ENCODE measurements at places on chromosomes 11 and 22.

- no peak for DNase-seq
Measured at GRCh38 chr22:37677493-37677974, 2.1 kb downstream of the LGALS1 start.

DNA sequence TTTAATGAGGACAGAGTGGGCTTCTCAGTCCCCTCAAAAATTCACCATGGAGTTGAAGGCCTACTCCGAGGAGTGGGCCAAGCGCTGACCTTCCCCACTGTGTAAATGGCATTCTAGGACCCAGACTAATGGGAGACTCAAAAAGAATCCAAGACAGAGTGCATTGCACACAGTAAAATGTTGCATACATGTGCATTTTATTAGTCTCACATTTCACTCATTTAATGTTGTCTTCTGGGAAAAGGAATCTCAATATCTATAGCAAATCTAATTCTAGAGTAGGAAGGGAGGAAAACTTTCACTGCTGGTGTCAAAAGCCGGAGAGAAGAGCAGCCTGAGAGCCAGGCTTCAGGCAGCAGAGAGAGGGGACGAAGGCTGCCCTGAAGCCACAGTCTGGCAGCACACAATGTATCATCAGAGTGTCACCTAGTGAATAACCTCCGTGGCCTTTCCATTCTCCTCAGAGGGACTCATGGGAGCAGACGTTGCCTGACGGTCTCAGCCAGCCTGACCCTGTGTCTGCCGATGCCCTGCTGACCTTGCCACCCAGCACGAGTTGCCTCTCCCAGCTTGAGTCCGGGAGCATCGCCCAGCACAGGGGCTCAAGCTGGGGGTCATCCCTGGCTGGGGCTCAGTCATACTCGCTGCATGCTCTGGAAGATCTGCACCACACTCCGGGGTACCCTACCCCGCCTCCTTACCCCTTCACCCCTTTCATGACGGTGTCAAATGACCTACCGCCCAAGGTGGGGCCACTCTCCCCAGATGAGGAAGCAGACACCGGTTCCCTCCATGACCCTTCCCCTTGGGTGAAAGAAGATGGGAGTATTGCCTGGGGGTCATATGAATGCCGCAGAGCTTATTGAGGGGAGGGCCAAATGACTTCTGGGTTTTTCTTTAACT, 12.9 kb upstream of the POU2AF3 start:
- no peak for DNase-seq

DNA sequence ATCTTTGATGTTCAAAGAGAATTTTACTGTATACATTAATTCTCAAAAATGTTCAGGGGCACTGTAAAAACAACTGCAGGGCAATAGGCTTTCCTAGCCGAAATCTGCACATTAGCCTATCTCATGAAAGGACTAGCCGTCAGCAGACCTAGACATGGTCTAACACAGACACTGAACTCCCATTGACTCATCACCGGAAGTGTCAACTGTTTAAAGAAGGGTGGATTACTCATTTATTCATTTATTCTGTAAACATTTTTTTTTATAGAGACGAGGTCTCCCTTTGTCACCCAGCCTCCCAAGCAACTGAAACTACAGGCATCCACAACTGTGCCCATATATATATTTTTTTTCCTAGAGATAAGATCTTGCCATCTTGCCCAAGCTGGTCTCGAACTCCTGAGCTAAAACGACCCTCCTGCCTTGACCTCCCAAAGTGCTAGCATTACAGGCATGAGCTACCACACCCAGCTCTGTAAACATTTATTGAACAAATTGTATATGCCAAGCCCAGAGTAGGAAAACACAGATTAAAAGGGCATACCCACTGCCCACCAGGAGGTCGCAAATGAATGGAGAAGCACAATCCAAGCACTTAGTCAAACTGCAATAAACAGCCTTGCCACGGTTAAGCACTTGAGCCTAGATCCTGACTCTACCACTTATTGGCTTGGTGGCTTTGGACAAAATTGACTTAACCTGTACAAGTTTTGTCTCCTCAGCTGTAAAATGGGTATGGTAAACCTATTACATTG, 26.6 kb downstream of the RAB30 start:
- DNase-seq = no peak

DNA sequence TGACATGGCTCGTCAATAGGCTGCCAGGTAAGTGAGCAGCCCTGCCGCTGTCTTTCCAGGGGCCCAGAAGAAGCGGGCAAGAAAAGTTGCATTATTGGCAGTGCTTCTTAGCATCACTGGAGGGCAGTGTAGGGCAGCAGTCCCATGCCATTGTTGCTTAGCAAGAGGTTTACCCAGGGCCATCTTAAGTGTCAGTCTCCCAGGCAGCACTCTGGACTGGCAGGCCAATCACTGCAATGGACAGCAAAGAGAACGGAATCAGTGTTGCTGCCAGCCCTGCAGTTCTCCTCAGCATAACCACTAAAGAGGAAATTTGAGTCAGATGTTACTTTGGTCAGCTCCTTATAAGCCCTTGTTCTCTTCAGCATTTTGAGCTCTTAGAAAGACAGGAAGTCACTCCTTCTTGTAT, 13.4 kb upstream of the GRK2 start:
- no peak for DNase-seq

DNA sequence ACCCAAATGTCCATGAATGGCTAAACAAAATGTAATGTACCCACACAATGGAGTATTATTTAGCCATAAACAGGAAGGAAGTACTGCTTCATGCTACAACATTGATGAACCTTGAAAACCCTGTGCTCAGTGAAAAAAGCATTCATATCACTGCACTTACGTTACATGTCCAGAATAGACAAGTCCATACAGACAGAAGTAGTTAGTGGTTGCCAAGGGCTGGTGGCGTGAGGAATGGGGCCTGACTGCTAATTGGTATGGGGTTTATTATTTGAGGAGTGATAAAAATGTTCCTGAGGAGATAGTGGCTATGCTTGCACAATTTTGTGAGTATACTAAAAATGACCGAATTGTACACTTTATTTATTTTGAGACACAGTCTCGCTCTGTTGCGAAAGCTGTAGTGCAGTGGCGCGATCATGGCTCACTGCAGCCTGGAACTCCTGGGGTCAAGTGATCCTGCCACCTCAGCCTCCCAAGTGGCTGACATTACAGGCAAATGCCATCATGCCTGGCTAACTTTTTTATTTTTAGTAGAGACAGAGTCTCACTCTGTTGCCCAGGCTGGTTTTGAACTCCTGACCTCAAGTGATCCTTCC, 7.7 kb upstream of the SYVN1 start:
- DNase-seq = no peak

DNA sequence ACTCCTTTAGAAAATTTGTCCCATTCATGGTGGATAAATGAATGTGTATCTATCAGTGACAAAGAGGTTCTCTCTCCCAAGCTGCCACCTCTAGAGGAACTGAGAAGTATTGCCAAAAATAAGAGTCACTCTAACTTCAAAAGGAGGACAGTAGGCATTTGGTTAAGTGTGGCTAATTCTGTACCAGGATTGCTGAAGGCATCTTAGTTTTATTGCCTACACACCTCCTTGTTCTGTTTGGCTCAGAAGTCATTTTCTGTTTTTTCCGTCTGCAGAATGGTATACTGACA, 189.0 kb upstream of the MPPED2 start:
- no peak for DNase-seq

- no peak for DNase-seq
Measured at GRCh38 chr11:128688031-128688713, 5.7 kb upstream of the FLI1 start.

DNA sequence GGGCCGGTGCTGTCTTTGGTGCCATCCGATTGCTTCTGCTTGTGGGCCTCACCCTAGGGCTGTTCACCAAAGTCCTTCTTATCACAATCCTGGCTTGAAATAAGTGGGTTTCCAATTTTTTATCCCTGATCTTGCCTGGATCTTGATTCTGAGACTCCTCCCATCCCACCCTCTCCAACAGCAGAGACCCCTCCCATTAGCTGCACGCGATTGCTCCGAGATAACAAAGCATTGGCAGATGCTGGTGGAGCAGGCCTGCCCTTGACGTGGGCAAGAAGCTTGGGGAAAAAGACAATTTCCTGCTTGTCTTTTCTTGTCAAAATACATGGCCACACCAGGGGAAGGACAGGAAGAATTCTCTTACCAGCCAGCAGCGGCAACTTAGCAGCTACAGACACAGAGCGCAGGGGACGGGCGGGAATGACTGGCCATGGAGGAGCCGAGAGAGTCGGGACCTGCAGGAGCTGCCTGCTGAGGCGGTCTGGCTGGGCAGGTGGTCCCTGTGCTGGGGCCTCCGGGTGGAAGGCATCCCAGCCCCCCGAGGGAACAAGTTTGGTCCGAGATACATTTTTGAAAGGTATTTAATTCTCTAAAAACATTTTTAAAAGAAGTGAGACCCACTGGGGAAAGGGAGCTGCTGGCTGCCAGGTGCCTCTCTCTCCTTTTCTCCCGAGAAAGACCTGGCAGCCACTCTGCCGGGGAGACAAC, 9.7 kb upstream of the BID start:
- DNase-seq = no peak

DNA sequence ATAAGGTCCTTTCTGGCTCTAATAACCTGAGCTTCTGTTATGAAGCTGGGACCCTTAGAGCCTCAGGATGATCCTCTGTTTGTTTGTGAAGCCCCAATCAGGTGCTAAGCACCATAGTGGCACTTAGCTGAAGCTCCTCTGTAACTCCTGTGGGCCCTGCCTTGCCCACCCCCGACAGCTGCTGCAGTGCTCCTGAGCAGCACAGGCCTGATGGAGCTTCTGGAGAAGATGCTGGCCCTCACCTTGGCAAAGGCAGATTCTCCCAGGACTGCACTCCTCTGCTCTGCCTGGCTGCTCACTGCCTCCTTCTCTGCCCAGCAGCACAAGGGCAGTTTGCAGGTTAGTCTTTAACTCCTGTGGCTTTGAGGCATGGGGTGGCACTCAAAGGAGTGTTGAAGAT, 19.0 kb upstream of the CCDC134 start:
- DNase-seq = no peak

GRCh38 chr11:79116600-79116999, 324.2 kb downstream of the TENM4 start:
- DNase-seq = no peak

- no peak for DNase-seq
Measured at GRCh38 chr11:100980156-100980555, 149.5 kb downstream of the PGR start.

GRCh38 chr11:47345890-47346563, 6.5 kb downstream of the MYBPC3 start:
- DNase-seq = no peak

GRCh38 chr11:77515483-77515882, 41.6 kb upstream of the PAK1 start:
- no peak for DNase-seq

DNA sequence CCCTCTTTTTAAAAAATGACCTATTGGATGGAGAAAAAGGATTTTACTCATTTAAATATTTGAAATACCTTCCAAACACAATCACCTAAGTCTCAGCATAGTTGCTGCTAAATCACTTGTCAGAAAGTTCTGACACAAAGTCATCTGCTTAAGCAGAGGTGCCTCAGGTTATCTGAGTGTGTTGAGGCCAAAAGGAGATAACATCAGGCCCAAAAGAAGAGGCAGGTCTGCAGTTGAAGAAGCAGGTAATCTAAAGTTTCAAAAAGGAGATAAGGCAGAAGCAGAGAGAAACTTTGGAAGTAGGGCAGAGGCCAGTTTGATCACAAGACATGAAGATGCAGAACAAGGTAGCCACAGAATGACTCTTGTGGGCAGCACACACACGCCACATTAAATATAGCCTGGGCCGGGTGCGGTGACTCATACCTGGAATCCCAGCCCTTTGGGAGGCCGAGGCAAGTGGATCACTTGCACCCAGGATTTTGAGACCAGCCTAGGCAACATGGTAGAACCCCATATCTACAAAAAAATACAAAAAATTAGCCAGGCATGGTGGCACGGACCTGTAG, 175.7 kb upstream of the API5 start:
- DNase-seq = no peak

- DNase-seq = no peak
Measured at GRCh38 chr22:24323233-24323632, 52.6 kb downstream of the SPECC1L start.

- DNase-seq = no peak
Measured at GRCh38 chr22:39429916-39430575, 26.8 kb upstream of the MGAT3 start.

DNA sequence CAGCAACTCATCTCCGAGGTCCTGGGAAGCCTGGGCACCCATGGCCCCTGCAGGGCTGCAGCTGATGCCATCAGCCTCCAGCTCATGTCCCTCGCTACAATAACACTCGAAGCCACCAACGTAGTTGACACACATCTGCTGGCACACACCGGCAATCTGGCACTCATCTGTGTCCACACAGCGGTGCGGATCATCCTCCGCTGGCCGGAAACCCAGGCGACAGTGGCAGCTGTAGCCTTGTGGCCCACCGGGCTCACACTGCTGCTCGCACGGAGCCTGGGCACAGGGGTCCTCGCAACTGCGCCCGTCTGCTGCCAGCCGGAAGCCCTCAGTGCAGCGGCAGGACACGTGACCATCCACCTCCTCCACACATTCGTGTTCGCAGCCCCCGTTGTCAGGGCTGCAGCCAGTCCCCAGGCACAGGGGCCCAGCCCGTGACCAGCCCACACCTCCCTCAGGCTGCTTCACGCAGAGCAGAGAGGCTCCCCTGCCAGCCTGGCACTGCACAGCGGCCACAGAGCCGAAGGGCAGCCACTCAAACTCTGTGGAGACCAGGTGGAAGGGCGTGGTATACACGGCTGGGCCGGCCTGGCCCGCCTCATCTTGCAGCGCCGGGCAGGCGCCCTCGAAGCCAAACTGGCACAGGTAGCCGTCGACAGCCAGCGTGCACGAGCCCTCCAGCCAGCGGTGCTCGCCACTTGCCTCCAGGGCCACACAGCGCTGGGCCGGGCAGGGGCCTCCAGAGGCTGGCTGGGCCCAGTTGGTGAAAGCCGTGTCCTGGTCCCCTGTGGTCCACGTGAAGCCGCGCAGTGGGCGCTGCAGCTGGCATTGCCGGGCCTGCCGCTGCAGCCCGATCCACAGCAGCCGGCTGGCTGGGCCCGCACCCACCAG, 678 bp downstream of the CD248 start:
- DNase-seq = no peak

DNA sequence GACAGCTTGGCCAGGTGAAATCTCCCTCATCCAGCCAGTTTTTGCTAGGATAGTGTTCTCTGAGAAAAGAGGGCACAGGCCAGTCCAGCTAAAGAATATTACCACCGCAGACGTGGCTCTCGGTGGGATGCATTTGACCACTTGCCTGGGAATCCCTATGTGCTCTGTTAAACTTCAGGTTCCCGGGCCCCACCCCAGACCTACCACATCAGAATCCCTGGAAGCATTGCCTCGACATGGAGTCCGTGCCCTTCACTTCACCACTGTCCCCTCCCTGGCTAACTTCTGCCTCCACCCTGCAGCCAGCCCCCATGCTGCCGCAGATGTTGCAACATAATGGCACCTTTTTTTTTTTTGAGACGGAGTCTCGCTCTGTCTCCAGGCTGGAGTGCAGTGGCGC, 56.9 kb upstream of the EMID1 start:
- no peak for DNase-seq

- DNase-seq = no peak
Measured at GRCh38 chr11:118838905-118839553, 44.7 kb upstream of the CXCR5 start.

DNA sequence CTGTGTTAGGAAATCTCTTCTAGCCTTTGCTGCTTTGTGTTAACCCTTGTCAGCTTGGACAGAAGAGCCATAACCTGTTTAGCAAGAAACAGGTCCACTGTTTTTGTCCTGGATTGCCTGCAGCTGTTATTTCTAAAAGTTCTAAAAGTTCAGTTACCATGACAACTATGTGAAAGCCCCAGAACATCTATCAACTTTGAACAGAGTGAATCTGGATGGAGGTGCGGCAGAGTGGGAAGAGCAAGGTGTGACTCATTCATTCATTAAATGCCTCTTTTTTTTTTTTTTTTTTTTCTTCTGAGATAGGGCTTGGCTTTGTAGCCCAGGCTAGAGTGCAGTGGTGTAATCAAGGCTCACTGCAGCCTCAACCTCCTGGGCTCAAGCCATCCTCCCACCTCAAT, 50.5 kb downstream of the RBX1 start:
- DNase-seq = peak; percentile 11

Data from progenitor cell of endocrine pancreas (in vitro differentiated cells).